Stimulated activated CD4-positive, alpha-beta T cell treated with anti-CD3 and anti-CD28 coated beads, Interleukin-2, amount 100 ng/mL, for 24 hours (primary cell): ENCODE measurements at places on chromosomes 6 and 20.

DNA sequence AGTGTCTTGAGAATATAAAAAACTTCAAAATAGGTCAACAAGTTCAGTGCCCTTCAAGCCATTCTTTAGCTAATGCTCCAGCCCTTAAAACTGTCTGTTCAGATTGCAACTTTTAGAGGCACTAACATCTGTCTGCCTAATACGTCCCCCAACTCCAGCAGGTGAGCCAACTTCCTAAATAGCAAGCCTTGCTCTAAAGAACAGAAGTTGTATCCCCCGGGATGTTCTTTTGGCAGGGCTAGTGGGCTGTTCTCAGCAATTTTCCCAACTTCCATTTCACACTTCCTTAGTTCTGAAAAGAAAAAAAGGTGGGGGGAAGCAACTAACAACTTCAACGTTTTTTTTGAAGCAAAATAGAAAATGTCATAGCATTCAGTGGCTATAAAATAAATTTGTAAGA is 290.0 kb upstream of the PTCHD4 start:
- DNase-seq, result no peak

- no peak for DNase-seq
Measured at GRCh38 chr20:5357946-5358345, 41.2 kb upstream of the PROKR2 start.

DNA sequence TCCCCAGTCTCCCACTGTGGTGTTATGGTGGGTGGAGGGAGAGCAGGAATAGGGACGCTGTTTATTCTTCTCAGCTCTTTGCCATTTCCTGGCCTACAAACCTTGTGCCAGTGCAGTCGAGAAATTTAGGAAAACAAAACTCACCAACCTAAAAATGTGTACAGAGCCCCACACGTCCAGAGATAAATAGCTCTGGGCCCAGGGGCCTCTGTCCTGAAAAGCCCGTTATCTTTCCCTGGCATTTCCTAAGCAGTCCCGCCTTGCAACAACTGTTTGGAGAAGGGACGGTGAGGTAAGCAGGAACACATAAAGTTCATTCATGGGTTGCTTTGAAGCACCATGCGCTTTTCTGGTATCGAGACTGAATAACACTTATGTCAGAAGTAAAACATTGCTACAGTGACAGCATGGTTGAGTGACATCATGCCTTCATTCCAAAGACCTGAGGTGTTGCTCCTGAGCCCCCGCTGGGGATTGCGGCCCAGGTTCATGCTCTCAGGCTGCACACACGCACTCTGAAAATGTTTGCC is 80.1 kb upstream of the NXT1 start:
- DNase-seq, result no peak

- no peak for DNase-seq
Measured at GRCh38 chr20:32249030-32249738, 28.3 kb upstream of the KIF3B start.

DNA sequence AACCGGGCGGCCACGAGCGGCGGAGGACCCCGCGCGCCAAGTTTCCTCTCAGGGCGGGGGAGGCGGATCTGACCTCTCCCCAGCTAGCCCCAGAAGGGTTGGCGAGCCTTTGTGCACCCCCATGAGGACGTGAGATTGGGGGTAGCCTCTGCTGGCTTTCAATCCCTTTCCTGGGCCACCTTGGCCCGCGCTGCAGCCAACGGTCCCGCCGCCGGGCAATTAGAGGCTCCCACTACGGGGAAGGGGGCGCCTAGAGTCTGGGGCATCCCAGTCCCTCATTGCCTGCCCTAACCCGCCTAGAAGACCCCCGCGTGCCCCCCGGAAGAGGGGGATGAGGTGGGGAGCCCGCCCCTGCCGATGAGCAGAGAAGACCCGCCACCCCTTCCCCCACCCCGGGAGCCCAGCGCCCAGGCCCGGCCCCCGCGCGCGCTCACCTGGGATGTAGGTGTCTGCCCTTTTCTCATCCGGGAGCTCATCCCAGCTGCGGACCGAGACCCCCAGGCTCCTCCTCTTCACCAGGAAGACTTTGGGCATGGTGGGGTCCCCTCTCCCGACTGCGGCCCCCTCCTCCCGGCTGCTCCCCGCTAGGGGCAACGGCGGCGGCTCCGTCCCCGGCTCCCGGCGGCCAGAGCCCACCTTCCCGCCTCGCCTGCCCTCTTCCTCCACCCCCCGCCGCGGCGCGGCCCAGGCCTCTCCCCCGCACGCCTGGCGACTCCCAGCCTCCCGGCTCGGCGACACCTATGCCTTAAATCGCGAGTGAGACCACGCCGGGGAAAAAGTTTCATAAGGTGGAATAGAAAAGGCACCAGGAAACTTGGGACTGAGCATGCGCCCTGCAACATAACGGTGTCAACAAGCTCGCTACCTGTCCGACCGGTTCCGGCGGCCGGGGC is at the start of gene OVOL2:
Gene OVOL2, minus strand, starts transcription at position 816 of the 893 bp plus-strand sequence. Its CDS starts 282 bp downstream, at position 534.
- peak; percentile 14 for DNase-seq

GRCh38 chr6:43241446-43241845 is 1.8 kb upstream of the TTBK1 start:
- no peak for DNase-seq
